ENCODE measurements at places on chromosomes 5 and 9.

DNA sequence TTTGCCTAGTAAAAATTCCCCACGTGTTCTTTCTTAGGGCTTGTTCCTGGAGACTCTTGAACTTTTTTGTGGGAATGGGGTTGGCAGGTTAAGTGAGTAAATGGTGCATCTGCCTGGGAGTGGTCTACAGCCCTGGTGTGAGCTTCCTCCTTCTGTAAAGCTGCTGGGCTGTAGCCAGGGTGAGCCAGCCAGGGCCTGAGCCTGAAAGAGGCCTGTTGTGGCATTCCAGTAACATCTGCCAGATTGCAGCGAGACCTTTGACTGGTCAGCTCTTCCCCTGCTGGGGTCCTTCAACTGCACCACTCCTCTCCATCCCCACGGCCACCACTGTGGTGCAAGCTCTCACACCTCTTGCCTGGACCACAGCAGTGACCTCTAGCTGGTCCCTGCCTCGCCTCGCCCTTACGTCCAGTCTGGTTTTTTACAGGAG is 47.5 kb downstream of the SLC22A5 start:
- no peak for DNase-seq

DNA sequence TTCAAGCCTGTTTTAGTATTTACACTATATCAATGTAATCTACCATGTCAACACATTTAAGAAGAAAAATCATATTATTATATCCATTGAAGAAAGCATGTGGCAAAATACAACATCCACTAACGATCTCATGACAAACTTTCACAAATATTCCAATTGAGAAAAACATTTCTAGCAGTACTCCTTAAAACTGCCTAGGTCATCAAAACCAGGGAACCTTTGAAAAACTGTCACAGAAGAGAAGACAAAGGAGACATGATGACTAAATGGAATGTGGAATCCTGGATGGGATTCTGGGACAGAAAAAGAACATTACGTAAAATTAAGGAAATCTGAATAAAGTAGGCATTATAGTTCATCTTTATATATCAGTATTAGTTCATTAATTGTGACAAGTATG is 1091.3 kb upstream of the CDH6 start:
- DNase-seq, result no peak

GRCh38 chr9:69898714-69899209 is 78.1 kb downstream of the CFAP95 start:
- DNase-seq, result no peak

- no peak for DNase-seq
These were observed 186.8 kb downstream of the SNX18 start for GRCh38 chr5:54704333-54704732.

DNA sequence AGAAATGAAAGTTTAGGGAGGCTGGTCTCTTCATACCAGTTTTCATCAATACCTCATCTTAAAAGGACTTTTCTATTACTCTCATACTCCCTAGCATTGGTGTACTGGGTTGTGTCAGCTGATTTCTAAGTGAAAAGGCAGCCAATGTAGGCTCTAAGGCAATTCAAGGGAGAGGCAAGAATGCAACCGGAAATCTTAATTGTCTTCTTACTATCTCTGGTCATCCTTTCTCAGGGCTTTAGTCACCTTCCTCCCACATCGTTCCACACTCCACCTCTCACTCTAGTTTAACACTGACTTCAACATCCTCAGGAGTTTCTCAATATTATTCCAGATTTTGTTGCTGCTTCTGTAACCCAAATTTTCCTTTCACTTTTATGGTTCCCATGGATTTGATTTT is 281.8 kb upstream of the RFX3 start:
- DNase-seq, result no peak

GRCh38 chr5:175383350-175383749 is 60.6 kb downstream of the DRD1 start:
- DNase-seq, result no peak

- DNase-seq, result no peak
These were observed 338.2 kb downstream of the NFIB start for GRCh38 chr9:13975611-13976290.

DNA sequence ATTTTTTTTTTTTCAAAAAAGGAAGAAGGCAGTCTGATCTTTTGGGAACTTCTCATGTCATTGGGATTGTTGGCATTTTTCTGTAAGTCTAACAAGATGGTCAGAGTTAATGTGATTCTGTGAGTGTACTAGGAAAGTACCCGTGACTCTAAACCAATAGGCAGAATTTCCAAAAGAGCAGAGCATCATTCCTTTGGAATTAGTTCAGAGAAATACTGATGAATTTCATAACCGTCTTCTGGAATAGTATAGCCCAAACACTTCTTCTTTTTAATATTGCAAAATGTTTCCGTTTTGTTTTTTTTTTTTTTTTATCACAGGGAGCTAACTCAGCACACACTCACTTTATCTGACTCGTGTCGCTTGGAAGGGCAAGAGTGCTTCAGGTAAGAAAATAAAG is 407.4 kb downstream of the DTWD2 start:
- no peak for DNase-seq

- no peak for DNase-seq
These were observed 71.5 kb downstream of the ARHGAP26 start for GRCh38 chr5:142841511-142842265.

DNA sequence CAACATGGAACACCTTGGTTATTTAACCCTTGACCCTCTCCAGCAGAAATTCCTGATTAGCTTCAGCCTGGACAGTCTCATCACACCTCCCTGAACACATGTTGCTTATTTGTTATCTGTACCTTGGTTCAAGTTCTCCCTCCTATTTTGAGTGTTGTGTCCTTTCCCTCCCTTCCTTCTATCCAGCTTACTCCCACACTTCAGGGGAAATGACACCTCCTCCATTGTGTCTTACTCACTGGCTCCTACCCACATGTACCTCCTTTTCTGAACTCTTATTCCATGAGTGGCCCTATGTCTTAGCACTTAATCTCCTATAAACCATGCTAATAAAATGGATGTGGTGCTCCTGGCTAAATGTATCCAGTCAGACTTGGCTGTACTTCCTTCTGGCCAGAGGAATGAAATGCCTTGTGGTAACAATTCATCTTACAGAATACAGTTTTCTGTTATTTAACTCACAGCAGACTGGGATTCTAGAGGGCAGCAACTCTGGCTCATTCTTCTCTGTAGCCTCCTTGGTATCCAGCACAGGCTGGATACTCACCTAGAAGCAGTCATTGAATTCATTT is 11.2 kb downstream of the LIX1 start:
- no peak for DNase-seq

DNA sequence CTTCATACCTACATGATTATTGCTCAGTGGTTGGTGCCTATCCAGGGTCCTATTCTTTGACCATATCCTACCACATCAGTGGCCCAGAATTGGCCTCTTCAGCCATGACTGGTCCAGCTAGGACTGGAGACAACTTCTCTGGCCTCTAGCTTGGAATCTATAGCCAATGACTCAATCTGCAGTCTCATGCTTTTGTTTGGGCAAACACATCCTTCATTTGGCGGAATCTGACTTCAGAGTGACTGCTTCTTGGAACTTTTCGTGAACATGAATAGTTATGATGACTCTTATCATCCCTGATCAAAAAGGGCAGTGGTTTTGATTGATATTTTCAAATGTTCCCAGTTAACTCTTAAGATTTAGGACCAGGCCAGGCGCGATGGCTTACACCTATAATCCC is 134.1 kb downstream of the PAPPA start:
- DNase-seq, result no peak

- DNase-seq, result no peak
These were observed 425.8 kb downstream of the MAN2A1 start for GRCh38 chr5:110115503-110115902.

GRCh38 chr5:72634444-72634843 is 127.2 kb upstream of the ZNF366 start:
- no peak for DNase-seq

DNA sequence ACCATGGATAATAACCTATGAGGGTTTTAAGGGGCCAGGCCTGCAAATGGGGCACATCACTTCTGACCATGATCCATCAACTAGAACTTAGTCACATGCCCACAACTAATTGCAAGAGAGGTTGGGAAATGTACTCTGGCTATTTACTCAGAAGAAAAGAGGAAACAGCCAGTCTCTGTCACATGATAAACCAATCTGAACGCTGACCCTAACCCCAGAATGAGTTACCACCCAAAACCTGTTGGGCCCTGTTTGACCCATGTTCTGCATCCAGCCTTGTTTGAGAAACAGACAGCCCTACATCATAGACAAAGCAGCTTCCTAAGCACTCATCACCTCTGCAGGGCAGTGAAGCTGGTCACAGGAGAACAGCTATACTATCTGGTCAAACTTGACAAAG is 5.8 kb downstream of the MACROH2A1 start:
- DNase-seq, result no peak

DNA sequence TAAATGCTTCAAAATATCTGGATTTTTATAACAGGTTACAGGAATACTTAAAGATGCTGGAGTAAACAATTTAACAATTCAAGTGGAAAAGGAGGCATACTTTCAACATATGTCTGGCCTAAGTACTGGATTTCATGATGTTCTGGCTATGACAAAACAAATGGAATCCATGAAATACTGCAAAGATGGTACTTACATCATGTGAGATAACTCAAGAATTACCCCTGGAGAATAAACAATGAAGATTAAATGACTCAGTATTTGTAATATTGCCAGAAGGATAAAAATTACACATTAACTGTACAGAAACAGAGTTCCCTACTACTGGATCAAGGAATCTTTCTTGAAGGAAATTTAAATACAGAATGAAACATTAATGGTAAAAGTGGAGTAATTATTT is 35.6 kb downstream of the SLC30A5 start:
- no peak for DNase-seq

DNA sequence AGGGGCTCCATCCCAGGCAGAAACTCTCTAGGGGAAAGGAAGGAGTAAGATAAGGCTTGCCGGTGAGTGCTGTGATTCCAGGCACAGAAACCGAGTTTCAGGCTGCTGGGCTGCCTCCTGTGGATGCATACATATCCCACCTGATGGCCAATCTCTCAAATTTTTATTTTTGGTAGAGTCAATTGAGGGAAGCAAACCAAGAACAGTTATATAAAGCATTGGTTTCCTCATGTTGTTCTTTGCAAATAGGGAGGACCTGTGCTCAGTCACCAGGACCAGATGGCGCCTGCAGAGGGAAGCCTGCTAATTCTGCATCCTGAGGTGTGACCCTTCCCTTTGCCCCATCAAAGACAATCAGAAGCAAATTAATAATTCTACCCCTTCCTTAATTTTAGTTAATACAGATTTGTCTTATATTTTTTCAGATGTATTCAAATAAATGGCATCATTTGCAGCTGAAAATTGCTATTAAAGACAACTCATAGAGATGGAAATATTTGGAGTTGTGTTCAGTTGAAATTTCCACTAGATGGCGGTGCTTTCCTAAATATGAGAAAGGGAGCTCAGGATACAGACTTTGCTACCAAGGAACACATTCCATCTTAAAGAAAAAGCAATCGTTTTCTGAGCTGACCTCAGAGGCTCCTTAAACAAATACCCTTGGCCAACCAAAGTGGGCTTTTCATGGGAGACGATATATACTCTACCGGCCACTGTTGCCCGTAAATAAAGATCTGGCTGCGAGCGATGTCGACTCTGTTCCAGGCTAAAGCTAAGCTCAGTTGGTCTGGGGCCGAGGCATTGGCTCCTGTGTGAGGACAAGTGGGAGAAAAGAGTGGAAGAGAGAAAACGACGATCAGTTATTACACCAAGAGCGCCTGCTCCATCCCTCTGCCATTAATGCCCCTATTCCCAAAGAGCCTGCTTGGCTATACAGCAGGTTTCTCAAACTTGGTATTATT is 225.7 kb upstream of the KLF9 start:
- DNase-seq, result no peak

GRCh38 chr5:144598451-144599068 is 427.9 kb downstream of the KCTD16 start:
- no peak for DNase-seq

DNA sequence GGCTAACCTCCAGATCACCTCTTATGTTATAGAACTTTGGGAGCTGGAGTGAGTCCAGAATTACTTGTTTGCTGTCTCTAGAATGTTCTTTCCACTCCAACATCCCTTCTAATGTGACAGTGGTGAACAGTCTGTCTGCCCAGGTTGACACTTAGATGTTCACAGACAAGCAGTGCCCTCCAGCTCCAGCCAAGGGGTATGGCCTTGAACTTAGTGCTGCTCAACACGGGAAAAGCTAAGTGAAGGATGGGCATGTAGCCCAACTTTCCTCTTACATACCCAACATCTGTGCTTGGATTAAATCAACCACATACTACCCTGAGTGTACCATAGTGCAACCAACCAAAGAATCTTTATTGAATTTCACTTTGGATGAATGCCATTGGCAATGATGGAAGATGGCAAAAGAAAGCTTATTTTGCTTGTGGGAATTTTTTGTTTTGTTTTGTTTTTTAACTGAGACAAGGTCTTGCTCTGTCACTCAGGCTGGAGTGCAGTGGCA is 201.2 kb downstream of the NXNL2 start:
- DNase-seq, result no peak

DNA sequence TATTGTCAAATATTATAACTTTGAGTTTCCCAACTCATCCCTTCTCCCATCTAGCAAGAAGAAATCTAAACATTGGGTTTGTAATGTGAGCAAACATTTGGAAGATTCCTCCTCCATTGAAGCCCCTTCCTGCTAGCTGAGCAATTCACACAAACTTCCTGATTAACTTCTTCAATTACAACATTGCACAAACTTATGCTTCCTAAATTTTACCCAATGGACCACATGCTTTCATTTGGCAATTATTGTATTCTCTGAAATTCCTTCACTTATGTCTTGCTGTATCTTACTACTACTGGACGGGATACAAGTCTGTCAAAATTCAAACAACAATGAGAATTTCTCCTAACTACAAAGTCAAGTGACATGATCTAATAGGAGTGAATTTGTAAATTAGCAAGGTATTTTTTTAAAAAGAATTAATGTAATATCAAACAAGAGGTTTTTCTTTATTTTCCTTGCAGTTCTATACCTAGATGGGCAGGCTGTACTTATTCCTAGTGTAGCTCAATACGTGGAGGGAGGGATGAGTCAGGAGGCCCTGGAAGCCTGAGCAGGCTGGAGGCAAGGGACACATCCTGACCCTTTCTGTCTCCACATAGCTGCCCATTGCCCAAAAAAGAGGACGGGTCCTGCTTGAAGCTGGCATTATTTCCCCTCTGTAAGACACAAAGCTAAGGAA is 11.8 kb upstream of the IFNW1 start:
- no peak for DNase-seq

DNA sequence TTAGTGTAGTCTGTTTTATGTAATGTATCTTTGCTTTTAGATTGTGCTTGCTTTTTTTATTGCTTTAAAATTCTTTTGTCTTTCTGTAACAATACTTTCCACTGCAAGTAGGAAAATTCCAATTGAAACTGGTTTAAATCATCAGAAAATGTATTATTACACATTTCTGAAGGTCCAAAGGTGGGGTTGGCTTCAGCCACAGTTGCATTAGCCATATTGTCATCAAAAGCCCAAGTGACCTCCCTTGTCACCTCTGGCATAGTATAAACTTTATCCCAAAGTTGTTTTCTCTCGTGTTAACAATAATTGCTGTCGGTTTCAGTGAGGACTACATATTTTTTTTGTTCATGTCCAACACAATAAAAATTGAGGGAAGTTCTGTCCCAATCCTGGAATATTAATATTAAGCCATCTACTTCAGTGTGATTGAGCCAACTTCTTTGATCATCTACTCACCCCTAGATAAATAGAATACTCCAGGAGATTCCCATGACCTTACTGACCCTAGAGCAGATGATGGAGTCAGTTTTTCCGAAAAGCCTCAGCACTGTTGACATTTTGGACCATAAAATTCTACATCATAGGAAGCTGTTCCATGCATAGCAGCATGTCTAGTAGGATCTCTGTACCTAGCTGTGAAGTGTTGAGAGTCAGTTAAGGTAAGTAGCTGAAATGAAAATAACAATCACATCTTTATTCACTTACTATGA is 52.4 kb upstream of the MACIR start:
- no peak for DNase-seq
